ENCODE measurements at places on chromosomes 6 and 20.

GRCh38 chr20:46070215-46070900 lies 19.4 kb downstream of the NCOA5 start:
- DNase-seq: no peak

DNA sequence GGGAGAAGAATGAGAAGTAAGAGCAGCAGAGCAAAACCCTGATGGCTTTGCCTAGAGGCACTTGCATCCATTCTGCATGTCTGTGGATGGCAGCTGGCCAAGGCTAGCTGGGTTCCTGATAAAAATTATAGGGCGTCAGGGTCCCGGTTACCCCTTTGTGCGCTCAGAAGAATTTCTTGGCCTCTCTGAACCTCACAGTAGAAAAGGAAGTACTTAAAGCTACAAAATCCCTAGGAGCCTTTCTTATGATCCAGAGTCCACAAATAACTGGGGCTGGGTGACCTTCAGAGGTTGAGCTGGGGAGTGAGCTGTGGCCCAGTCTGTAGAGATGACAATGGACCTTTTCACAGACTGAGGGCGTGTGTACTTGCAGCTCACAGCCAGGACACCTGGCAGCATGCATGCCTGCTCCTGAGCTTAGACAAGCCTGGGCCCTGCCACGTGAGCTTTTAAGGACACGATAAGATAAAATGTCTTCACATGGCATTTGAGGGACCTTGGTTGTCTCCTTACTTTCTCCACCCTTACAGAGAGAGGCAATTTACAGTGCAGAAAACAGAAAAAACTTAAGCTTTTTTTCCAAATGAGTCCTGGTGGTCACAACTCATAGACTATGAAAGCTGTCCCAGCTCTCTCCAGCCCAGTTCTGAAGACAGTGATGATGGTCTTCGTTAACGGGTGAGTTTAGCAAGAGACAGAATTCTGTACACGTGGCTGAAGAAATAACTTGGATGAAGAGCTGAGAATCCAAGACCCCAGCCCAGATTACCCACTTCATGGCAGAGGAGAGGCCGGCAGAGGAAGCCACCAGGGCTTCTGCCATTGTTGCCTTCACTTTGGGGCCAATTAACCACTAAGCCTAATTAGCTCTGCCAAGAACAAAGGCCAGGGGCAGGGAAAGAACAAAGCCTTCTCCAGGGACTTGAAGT lies 50.3 kb downstream of the FOXA2 start:
- no peak for DNase-seq

- DNase-seq: no peak
Measured at GRCh38 chr6:41813469-41813868, 26.0 kb downstream of the TOMM6 start.

DNA sequence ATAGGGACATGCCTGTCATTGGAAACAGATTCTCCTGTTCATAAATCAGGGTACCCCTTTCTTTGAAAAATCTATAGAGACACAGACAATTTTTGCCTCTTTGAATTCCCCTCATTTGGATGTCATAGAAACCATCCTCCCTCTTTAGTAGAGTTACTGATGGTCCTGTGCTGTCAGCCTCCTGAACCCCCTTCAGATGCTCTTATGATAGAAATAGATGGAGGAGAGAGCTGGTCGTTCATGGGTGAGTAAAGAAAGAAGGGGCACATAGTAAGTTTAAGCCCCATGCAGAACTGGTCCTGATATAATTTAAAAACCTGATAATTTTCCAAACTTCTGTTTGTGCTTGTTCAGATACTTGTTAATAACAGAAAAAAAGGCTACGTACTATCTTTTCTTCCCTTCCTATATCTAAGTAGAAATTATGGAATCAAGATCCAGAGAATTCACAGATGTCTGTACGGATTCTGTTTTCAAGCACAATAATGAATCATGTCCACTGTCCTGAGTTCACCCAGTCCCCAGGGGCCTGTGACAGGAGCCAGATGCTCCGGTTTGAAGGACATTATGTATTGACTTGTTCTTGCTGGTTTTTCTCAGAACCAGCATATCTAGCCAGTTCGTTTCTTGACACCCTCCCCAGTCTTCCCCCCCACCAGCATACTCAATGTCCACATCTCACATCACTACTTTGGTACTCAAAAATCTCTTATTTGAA lies 78.1 kb downstream of the NCOA7 start:
- DNase-seq: no peak

DNA sequence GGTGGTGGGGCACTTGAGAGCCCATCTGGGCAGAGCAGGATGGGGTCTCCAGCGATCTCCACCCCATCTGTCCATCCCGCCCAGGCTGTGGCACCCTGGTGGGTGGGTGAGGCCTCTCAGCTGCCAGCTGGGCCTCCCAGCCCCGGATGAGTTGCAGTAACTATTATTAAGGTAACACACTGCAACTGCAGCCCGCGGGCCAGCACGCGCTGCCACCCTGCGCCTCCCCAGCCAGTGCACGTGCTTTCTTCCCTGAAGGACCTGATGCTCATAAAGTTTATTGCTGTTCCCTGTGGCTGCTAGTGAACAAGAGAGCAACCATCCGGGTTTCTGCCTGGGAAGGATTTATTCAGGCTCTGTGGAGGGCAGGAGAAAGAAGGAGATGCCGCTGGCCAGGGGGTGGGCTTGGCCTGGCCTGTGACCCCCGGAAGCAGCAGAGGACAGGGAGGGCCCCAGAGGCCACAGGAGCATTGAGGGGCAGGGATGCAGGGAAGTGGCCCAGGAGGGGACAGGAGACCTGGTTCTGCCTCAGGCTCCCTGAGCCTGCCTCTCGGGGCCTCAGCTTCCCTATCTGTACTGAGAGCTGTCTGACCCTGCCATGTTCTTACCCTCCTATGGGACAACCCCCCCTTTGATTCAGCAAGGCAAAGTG lies 1.7 kb downstream of the IP6K3 start:
- no peak for DNase-seq

GRCh38 chr20:1901704-1902103 lies 6.5 kb downstream of the SIRPA start:
- no peak for DNase-seq

All from activated CD4-positive, alpha-beta T cell treated with anti-CD3 and anti-CD28 coated beads, Interleukin-2, amount 50 U/mL, for 48 hours (primary cell).